ENCODE measurements at places on chromosomes 4 and X. TPM values are rescaled to one million over a fixed set of nuclear protein-coding genes. Genes with fewer than 3 reads are reported as not detected.

IL1RAPL1 gene
- 17.0 TPM for total RNA-seq

PDZD11 gene
- total RNA-seq = 26.5 TPM

ARR3 gene
- not detected for total RNA-seq

GRCh38 chr4:53022513-53023100 lies 160.5 kb downstream of the RASL11B start:
- DNase-seq = no peak

GRCh38 chr4:140707325-140707724 lies 48.9 kb downstream of the TBC1D9 start:
- no peak for DNase-seq

- DNase-seq = no peak
These were observed 53.3 kb upstream of the STIM2 start for GRCh38 chr4:26807330-26807729.

GRCh38 chr4:20288846-20289512 lies 37.3 kb downstream of the SLIT2 start:
- no peak for DNase-seq

GRCh38 chr4:77877167-77877566 lies 14.5 kb downstream of the MRPL1 start:
- DNase-seq = no peak

- DNase-seq = no peak
These were observed 1157.1 kb downstream of the ARAP2 start for GRCh38 chr4:35087218-35087617.

DNA sequence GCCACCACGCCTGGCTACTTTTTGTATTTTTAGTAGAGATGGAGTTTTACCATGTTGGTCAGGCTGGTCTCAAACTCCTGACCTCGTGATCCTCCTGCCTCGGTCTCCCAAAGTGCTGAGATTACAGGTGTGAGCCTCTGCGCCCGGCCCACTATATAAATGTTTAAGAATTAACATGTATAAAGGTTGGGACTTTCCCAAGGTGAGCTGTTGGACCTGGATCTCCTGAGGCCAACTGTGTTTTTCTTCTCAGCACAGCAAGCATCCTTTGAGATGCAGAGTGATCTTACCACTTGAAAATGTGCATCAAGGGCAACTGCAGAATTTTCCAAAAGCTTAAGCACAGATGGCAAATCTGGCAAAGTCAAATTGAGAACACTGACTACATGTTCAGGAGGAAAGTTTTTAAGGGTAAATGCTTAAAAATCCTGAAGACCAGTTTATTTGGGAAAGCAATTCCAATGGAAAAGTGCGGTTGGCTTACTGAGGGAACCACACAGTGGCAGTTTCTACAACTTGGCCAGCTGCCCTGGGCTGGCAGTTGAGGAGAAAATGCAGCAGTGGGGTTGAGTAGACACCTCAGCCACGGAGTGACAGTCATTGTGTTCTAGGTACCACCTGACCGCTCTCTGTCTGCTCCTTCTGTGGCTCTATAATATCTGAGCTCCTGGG lies 168.9 kb downstream of the CBR4 start:
- peak; percentile 20 for DNase-seq

- DNase-seq = no peak
These were observed 531.0 kb upstream of the ZFP42 start for GRCh38 chr4:187464573-187464972.

Data from occipital lobe (tissue), 3 donors.